Kasumi-1 (cell line): ENCODE measurements at places on chromosomes 13 and 19.
A peak's percentile ranks its signal among the peaks of the same experiment; 100 is the strongest.

GRCh38 chr13:32113532-32113931 is 82.0 kb downstream of the FRY start:
- DNase-seq, result peak; percentile 22

GRCh38 chr13:104577071-104577815 is 1511.0 kb upstream of the SLC10A2 start:
- no peak for DNase-seq

DNA sequence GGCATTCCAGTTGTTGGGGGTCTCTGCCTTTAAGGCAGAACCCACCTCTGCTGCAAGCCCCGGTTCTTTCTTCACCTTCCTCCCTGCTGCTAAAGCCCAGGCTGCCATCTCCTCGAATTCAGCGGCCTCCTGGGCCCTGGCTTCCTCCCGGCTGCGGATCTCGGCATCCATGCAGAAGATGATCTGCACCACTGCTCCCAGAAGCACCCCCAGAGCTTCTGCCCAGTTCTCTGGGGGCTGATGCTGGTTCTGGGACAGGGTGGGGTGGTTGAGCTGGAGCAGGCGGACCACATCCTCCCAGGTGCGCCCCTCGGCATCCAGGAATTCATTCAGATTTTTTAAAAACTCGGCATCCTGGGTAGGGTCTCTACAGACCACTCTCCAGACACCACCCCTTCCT is 987 bp downstream of the PNMA8A start:
- no peak for DNase-seq

DNA sequence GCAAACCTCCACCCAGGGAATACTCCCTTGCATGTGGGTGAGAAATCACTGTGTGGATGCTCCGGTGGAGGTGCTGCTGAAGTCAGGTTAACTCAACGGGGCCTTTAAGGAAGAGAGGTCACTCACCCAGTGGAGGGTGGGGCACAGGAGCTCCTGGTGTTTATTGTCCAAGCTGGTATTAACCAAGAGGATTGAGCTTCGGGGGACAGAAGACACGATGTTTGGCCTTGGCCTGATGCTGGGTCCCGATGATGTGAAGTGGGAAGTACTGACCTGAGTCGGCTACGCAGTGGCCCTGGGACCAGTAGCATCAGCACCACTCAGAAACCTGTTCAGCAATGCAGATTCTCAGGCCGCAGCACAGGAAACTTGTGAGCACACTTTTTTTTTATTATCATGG is 85.7 kb upstream of the WASF3 start:
- no peak for DNase-seq

DNA sequence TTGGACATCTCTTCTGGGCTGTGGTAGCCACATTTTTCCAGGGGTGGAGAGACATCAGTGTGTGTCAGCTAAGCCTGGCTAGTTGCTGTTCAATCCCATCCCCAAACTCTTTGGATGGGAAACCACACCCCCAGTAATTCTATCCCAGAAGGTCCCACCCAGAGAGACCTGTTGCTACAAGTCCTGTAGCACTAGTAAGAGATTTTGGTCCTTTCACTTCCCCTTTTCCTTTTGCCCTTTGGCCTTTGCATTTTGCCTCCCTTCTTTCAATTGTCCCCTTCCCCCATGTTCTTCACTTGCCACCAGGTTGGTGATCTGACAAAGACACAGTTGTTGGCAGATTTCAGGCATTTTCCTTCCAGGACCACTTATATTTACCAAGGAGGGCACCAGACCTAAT is 3.8 kb downstream of the CBY2 start:
- no peak for DNase-seq

GRCh38 chr19:19110410-19111135 is 27.7 kb downstream of the TMEM161A start:
- DNase-seq, result peak; percentile 47

DNA sequence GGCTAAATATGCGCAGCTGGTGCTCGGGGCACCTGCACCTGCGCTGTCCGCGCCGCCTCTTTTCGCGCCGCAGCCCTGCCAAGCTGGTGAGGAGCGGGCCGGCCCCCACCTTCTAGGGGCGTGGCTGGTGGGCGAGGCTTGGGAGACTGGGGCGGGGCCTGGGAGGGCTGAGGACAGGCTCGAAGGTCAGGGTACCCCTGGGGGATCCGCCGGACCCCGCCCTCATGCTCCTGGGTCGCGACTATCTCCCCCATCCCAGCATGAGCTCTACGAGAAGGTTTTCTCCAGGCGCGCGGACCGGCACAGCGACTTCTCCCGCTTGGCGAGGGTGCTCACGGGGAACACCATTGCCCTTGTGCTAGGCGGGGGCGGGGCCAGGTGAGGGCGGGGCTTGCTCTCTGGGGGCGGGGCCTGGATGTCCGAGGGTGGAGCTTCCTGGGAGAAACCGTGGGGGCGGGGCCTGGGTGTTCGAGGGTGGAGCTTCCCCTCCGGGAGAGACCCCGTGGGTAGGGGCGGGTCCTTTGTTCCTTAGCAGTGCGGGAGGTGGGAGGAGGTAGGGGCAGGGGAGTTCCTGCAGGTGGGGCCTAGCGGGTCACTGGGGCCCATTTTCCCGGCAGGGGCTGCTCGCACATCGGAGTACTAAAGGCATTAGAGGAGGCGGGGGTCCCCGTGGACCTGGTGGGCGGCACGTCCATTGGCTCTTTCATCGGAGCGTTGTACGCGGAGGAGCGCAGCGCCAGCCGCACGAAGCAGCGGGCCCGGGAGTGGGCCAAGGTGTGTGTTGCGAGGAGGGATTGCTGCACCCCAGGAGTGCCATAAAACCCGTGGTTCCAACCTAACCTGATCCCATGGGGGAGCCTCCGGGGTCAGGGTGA is 19.7 kb downstream of the PNPLA6 start:
- DNase-seq, result no peak

GRCh38 chr19:48965806-48966540 is 864 bp downstream of the FTL start:
- DNase-seq, result peak; percentile 59

DNA sequence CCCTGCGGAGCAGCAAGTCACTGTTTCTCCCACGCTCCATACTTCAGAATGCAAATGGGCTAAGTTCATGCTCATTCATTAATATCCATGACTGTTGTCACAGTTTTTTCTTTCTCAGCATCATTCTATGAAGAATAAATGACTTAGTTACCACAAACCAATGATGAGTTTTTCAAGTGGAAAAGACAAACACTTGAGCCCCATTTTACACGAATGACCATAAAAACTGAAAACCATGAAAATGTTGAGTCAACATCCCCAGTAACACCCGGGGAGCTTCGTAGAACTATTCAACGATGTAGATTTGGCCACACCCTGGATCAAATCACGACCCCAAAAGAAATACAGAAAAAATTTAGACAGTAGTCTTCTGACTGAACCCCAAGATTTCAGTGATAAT is 99.8 kb upstream of the GJB6 start:
- no peak for DNase-seq

DNA sequence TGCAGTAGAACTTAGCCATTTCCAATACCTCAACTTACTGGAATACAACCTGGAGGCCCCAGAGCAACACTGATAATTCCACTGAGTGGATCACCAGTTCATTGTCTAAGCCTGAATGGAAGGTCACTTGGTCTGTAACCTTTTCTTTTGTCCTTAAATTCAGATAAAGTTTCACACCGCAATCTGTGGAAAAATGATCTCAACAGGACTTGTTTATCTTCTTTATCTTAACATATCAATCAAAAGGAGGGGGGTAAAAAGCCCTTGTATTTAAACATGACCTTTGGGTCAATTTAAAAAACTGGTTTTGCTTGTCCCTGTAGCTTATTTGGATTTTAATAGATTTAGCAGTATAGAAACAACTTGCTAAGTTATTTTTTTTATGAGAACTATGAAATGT is 21.6 kb downstream of the SAE1 start:
- DNase-seq, result no peak

- no peak for DNase-seq
Observed at GRCh38 chr13:110965038-110965754, 50.3 kb upstream of the ANKRD10 start.

DNA sequence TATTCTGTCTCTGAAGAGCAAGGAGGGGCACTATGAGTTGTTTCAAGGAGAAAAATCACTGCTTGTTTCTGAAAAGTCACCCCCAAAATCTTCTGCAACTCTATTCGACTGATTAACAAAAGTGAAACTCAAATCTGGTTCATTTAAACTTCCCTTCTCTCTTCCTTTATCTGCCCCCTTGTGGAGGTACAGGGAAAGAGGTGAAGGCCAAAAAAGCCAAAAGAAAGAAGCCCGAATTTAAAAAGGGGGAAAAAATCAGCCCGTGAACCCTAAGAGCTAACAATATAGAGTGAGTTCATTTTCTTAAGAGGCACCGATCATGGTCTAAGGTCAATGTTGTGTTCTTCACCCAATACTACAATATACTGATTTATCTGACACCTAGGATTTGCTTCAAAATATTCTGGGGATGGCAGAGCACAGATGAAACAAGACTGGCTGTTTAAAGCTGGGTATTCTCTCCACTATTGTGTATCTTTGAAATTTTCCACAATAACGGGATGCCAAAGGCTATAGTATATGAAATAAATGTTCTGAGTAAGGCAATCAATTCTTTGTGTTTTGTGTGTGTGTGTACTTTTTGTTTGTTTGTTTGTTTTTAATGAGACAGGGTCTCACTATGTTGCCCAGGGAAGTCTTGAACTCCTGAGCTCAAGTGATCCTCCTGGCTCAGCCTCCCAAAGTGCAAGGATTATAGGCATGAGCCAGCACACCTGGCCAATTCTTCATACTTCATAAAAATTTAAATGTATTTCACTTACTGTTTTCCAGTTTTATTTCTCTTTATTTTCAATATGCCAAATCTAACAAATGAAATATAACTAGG is 55.0 kb upstream of the EEF1AKMT1 start:
- DNase-seq, result peak; percentile 45

DNA sequence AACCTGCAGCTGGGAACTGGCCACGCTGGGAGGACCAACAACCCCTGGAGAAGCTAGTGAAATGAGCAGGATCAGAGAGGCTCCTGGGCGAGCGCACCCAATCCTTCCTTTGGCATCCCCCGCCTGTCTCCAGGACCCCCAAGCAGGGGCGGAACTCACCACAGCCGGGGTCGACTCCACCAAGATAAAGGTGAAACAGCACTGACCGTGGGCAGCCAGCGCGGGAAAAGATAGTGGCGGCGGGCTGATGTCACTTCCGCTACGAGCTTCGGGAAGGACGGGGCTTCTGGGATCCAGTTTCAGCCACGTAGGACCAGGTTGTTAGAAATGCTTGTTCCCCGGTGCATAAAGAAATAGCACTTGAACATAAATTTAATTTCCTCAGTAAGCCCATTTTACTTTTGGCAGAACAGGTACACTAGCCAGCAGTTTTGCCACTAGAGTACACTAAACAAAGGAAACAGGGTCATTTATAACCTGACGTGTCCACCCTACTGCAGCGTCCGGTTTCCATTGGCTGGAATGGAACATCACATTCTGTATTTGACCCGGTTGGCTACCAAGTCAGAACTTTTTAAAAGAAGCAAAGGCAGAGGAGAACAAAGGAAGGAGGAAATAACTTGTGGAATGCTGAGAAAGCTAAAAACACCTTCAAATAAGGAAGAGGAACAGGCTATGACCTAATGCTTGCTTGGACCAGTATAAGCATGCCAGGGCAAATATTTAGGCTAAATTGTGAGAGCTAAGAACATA is 25.5 kb upstream of the ZNF562 start:
- DNase-seq, result no peak

- no peak for DNase-seq
Observed at GRCh38 chr19:2252797-2253105, 3.5 kb downstream of the JSRP1 start.

DNA sequence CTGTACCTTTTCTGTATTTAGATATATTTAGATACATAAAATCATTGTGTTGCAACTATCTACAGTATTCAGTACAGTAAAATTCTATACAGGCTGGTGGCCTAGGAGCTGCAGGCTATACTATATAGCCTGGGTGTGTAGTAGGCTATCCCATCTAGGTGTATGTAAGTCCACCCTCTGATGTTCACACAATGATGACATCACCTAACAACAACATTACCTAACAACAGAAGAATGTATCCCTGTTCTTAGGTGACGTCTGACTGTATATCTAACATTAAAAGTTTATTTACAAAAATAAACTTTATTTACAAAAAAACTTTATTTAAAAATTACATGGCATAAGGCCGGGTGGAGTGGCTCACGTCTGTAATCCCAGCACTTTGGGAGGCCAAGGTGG is 28.3 kb upstream of the ZFP30 start:
- no peak for DNase-seq

DNA sequence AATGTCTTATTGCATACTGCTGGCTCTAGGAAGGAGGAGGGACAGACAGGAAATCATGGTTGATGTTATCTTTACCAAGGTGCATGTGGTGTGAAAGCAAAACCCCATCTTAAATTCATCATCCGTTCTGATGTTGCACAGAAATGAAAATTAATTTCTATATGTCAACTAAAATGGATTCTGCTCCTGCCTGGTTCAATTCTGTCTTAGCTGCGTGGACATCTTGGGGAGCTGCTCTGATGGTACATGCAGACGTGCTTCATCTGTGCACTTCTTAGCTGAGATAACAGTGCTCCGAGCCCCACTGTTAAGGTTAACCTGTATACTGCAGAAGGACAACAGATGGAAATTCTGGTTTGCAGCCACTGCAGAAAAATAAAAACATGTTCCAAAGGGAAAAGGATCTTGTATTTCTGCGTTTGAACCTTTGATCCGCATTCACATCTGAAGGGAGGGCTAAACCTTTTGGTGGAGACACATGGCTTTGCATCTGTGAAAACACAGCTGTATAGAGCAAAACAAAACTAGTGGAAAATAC is 155.6 kb downstream of the TM9SF2 start:
- no peak for DNase-seq
